BJ (cell line): ENCODE measurements at places on chromosomes 3 and 15.

GRCh38 chr15:67762610-67763368 is 62.5 kb upstream of the SKOR1 start:
- DNase-seq = peak; percentile 26

DNA sequence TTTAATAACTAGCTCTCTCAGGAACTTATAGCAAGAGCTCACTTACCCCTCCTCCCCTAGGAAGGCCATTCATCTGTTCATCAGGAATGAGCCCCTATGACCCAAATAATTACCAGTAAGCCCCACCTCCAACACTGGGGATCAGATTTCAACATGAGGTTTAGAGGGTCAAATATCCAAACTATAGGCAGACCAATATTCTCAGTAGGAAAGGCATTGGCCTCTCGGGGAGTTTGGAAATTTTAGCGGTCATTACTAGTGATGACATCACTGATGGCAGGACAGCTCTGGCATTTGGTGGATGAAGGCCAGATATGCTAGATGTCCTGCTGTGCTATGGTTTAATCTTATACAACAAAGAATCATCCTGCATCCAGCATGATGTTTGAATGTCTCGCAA is 15.2 kb upstream of the CD47 start:
- no peak for DNase-seq

GRCh38 chr3:99366663-99367429 is 271.5 kb upstream of the COL8A1 start:
- DNase-seq = no peak

DNA sequence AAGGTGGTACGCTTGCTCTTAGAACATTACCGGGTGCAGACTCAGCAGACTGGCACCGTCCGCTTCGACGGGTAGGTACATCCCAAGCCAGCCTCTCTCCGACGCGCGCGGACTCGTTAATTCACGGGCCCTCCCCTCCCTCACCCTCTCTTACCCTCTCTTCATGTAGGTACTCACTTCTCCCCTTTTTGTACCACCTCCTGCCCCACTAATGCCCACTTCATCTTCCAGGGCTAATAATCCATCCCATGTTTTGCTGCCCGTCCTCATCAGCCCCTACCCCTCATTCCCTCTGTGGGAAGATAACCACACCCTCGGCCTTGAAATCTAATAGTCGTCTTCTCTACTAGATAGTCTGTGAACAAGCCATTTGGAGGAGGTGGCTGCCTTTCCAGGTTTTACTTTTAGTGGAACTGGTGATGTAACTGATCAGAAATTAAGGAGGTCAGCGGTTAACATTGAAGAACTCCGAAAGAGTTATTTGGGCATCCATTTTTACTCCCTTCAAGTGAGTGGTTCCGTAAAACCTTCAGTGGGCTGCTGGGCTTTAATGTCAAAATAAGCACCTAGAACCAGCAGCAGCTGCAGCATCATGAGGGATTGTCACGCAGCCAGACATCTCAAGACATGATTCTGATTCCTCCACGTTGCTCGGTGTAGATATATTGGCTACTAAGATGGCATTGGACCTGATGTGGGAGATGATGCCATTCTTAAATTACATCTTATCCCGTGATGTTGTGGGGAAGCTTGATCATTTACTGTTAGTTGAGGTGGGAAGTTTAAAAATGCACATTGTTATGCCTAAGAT is 1.3 kb downstream of the FEM1B start:
- no peak for DNase-seq

DNA sequence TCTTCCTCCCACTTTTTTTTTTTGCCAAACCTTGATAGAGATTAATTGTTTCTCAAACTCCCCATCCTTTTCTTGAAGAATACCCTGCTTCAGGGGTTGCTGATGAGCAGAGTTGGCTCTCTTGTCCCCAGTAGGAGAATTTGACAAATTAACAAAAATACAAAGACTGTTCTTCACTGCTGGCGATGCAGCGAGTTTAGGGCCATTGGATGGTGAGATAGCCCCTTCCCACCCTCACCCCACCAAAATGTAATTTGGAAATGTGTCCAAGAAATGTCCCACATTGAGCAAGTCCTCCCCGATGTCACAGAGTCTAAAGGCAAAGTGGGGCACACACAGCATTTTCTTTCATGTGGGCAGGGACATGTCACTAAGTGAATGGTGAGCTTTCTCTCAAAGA is 136.0 kb upstream of the RARB start:
- no peak for DNase-seq

GRCh38 chr3:188434594-188434993 is 280.6 kb downstream of the LPP start:
- no peak for DNase-seq

DNA sequence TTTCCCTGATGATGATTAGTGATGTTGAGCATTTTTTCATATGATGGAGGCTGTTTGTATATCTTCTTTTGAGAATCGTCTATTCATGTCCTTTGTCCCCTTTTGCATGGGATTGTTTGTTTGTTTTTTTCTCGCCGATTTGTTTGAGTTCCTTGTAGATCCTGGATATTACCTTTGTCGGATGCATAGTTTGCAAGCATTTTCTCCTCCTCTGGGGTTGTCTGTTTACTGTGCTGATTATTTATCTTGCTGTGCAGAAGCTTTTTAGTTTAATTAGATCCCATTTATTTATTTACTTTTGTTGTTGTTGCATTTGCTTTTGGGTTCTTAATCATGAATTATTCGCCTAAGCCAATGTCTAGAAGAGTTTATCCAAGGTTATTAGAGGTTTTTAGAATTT is 232.8 kb downstream of the XXYLT1 start:
- no peak for DNase-seq

GRCh38 chr15:69337138-69337537 is 38.4 kb downstream of the PAQR5 start:
- DNase-seq = no peak

GRCh38 chr3:15847239-15847638 is 49.5 kb upstream of the ANKRD28 start:
- DNase-seq = no peak

DNA sequence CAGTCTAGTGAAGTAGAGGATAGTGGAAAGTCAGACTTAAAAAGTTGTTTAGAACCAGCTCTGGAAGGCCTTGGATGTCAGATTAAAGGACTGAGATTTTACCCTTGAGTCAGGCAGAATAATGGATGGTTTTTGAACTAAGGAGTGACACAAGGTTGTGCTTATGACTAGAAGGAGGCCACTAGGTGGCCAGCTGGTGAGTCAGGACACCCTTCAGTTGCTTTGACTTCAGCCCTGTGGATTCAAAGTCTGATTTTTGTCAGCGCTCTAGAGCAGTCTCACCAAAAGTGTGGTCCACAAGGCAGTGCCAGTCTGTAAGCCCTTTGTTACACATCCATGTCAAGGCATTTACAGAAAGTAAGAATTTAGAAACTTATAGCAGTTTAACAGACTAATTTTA is 3.8 kb upstream of the GABPB1 start:
- DNase-seq = no peak

DNA sequence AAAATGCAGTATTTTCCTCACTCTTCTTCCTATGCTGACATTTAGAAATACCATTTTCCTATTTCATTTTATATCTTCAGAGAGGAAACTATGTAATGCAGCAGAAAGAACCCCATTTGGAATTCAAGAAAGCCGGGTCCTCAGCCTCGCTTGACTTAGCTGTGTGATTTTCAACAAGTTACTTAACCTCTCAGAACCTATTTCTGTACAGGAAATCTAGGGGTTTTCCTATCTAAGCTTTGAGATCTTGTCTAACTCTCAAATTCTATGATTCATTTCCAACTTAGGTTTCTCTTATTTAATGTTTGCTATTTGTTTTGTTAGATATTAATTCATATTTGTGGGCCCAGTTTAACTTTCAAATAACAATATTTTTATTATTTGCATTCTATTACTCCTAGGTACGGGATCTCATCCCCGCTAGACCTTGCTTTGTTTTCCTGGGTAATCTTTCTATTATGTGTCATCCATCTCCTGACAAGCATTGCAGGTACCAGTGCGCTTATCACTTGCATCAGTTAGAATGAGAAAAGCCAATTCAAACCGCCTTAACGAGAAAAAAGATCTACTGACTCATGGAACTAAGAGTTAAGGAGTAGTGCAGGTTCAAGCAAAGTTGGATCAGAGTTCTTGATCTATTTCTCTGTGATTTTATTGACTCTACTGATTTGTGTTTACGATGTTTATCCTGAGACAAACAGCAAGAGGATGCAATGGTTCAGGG is 70.6 kb upstream of the BHLHE40 start:
- DNase-seq = no peak

DNA sequence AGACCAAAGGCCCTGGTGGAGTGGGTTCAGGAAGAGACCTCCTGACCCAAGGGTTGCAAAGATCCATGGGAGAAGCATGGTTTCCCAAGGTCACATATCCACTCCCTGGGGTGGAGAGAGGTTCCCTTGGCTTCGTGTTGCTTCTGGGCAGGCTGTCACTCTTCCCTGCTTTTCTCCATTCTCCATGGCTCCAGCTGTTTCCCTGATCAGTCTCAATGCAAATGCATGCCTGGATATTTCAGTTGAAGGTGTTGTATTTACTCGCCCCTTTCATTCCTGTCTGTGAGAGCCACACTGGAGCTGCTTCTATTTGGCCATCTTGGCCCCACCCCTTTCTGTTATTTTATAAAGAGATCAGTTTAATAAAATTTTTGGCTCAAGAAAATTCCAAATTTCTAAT is 95.0 kb upstream of the PLSCR4 start:
- no peak for DNase-seq

GRCh38 chr3:136703429-136703828 is 48.7 kb downstream of the STAG1 start:
- no peak for DNase-seq

DNA sequence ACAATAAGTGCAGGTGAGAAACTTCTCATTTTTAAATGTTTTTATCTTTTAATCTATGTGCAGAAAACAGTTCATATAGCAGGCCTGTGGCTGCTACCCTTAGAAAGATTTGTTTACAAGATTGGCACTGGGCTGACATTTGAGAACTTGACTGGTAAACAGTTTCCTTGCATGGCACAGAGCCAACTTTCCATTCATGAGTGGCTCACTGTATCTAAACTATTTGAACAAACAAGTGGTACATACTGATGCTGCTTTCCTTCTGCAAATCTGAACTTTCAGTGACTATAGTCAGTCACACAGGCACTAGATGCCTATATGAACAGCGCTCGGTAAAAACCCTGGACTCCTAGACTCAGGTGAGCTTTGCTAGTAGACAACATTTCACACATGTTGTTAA is 6.3 kb upstream of the GTPBP8 start:
- DNase-seq = no peak

- no peak for DNase-seq
Observed at GRCh38 chr15:61380270-61380669, 151.2 kb upstream of the RORA start.

- peak; percentile 77 for DNase-seq
Observed at GRCh38 chr3:39146611-39147591, 6.5 kb downstream of the CSRNP1 start.

DNA sequence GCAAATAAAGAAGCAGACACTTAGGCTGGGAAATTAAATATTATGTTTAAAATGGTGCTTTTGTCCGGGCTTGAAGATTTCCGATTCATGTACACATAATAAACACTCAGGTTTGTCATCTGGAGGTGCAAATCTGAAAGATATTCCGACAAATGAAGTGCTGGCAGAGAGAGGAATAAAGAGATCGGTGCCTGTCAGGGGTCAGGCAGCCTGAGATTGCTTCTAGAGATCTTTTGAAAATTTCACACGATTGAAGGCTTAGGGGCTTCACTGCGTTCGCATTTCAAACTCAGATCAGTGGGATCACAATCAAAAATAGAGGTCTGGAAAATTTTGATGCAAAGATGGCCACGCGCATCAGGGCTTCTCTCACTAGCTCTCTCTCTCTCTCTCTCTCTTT is 33.2 kb downstream of the NR2F2 start:
- DNase-seq = no peak

DNA sequence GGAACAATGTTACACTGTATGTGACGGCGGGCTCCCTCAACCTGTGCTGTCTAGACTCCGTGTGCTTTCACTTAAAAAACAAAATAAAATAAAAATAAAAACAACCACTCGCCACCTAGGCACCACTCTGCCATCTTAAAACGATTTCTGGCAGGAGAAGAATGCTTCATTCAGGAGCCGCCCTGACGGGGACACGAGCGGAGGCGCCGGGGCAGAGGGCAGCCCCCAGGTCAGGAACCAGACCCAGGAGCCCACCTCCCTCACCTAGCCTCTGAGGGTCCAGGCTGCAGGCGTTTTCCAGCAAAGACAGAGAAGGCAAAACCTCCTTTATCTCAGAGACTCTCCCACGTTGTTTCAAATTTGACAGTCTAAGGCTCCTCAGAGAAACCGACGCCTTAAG is 85.1 kb upstream of the SNRPA1 start:
- no peak for DNase-seq

DNA sequence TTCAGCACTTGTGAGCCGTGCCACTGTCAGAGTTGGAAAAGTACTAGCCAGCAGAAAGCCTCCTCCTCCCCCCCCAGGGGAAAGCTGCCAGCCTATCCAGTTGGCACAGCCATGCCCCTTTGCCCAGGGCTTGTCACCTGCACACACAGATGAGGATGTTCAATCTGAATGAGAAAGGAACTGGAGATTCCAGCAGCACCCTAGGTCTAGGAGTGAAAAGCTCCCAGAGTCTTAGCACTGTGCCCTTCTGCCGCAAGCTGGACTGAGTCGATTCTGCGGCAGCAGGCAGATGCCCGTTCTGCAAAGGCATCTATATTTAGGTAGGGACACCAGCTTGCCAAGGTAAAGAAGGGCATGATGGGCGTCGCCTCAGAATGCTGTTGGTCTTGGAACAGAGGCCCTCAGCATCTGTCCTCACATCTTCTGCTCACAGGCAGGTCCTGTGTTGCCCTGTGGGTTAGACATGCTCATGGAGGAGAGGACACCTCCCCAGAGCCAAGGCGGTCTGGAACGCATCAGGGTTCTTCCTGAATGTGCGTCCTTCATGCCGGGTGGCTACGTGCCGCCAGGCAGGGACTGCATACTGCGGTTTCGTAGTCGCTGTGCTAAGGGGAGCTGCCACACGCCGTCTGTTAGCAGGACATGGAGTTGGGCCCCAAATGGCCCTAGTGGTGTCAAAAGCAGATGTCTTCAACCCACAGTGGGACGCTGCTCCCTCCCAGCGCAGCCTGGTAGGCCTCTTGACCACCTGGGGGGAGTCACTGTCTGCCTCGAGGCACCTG is 109.5 kb downstream of the VGLL4 start:
- no peak for DNase-seq

- no peak for DNase-seq
Observed at GRCh38 chr3:120218981-120219380, 66.0 kb downstream of the GPR156 start.

- DNase-seq = no peak
Observed at GRCh38 chr3:38836561-38836960, 20.5 kb upstream of the SCN10A start.
